ENCODE measurements at places on chromosomes 2 and 18.

DNA sequence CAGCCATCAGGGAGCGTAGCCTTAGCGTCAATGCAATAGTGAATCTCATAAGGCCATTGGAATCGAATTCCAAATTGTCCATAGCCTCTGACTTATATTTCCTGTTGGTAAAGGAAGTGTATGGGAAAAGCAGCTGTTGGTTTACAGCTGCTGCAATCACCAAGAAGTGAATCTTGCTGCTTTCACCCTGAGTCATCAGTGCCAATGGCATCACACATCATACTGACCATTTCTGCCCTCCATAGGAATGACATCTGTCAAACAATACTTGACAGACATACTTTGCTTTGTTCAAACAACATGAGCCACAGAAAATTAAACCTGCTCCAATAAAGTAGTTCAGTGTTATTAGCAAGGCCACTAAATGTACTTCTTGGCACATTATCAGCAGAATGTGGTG lies 111.2 kb upstream of the KLHL29 start:
- DNase-seq = no peak

DNA sequence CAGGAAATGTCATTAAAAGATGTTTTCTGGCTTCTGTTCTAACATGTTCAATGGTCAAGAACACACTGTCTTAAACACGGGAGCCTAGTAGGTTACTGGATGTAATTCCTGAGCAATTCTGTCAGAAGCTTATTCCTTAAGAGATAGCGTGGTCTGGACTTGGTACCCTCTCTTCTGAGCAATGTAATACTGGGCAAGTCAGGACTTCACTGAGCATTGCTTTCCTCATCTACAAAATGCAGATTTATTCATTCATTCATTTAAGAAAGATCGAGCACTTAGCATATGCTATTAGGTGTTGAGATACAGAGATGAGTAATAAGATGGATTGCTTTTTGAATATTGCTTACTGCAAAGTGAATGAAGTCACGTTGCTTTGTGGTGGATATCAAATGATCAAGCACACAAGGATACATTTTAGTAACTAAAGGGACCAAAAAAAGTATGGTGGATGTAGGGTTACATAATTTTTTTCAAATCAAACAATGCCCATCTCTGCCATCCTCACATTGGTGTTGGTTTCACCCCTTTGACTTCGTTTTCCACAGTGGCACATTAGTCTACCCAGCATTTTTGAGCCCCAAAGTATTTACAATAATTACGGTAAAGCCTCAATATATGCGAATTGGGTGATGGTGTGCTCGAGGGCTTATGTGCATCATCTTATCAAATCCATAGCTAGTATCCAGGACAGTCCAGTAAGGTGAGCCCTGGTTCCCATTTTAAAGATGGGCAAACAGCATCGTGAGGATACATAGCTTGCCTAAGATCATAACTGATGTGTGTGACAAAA lies 65.3 kb downstream of the ZC3H6 start:
- DNase-seq = no peak

DNA sequence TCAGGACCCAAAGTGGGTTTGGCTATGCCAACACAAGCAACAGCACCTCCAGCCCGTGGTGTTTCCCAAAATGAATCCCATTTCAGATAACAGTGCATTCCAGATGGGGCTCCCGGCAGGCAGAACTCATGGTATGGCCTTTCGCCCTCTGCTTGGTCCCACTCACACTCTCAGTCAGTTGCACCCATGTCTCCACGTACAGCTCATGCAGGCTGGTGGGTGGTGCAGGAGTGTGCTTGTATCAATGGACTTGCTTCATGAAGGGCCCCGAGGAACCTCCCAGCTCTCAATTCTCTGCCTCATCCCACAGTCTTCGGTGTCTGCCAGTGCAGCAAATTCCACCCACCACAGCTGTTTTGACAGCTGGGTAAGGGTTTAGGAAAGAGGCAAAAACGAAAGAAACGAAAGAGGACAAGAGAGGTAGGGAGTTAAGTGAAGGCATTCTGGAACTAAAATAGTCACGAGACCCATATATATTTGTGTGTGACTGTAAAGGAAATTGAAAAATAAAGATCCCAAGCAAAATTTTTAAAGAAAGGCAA lies 278.1 kb downstream of the DCDC2C start:
- no peak for DNase-seq

DNA sequence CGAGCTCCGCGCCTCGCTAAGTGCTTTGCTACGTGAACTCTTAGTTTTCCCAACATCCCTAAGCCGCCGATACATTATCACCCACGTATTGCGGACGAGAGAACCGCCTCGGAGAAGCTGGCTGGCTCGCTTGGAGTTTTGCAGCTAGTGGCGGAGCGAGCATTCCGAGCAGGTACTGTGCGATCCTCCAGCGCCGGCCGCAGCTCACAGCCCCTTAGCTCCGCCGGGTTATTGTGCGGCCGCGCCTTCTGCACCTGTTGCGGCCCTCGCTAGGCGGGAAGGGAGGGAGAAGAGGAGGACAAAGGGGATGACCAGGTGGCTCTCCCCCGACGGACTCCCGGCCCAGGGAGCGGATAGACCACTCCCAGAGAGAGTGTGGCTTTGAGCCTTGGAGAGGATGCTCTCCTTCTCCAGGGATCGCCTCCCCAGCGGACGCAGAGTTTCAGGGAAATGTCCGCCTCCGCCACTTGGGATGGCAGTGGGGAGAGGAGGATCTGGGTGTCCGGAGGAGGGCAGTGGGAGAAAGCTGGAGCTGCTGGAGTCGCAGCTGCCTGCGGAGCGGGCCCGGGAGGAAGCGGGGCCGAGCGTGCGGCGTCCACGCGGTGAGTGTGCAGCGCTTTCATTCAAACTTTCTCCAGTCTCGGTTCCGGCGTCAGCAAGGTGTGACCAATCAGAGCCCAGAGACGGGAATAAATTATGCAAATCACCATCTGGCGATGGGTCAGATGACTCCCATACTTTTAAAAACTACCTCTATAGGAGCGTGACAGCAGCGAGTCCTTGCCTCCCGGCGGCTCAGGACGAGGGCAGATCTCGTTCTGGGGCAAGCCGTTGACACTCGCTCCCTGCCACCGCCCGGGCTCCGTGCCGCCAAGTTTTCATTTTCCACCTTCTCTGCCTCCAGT lies at the start of gene LIPG:
Gene LIPG, plus strand, starts transcription at position 769 of the 905 bp plus-strand sequence. CDS start 252 bp downstream, outside the sequence.
- peak; percentile 73 for DNase-seq

- no peak for DNase-seq
Observed at GRCh38 chr2:174635776-174636404, 38.3 kb upstream of the WIPF1 start.

GRCh38 chr2:79801082-79801481 lies 288.2 kb downstream of the CTNNA2 start:
- no peak for DNase-seq

GRCh38 chr2:88554189-88554588 lies 73.1 kb downstream of the EIF2AK3 start:
- no peak for DNase-seq

DNA sequence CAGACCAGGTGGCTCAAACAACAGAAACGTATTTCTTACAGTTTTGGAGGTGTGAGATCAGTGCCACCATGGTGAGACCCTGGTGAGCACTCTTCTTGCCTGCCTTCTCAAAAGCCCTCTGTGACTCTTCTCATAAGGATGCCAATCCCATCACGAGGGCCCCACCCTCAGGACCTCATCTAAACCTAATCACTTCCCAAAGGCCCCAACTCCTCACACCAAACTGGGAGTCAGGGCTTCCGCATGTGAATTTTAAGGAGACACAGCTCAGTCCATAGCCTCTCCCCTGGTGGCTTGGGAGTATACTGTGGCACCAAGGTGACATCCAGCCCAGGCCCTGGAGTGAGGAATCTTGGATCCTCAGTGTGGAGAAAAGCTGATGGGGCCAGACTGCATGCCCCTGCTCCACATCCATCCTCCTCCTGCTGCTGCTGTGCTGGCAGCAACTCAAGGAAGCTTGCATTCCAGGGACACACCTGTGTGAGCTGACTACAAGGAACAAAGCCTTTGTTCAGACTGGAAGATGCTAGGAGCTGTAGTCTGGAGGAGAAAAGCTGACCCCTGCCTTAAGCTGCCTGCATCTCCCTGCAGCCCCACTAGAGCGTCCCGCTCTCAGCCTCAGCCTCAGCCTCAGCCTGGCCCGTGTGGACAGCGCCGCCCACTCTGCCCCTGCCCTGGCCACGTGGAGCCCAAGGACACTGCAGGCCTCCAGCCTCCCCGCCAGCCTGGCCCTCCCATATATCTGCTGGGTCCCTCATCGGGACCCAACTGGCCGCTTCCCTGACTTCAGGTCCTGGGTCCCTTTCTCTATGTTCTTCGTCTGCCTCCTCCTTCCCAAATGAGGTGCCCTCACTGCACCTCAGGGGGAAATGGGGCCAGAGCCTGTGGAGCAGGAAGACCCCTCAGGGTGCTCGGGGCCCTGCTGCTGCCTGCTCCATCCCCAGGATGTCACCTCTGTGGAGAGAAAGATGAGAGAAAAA lies 87.8 kb upstream of the RAB6C start:
- DNase-seq = no peak

Data from NCI-H524 treated with DMSO at 0.1 percent for 48 hours (cell line).